ENCODE measurements at places on chromosomes 6 and 20.

DNA sequence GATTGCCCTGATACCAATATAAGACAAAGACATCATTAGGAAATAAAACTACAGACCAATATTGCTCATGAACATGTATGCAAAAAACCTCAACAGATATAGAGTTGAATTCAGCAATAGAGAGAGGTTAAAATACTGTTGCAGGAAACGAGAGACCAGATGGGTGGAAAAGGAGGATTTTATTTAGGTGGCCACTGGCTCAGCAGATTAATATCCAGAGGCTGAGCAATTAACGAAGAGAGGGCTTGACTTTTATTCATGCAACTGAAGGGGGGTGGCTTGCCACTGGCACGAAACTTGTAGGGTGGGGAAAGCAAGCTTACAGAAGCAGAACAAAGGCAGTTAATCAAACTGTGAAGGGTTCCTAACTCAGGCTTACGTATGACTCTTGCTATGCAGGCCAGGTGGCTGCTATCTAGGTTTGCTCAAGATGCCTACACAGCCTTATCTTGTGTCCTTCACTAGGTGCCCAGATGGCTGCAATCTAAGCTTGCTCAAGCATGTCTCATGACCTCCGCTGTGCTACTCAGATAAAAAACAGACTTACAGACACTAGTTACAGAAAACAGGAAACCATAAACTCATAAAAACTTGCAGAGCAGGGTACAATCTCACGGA, 126.4 kb downstream of the MMUT start:
- no peak for DNase-seq

GRCh38 chr6:36033935-36034334, 6.3 kb downstream of the MAPK14 start:
- DNase-seq: no peak

GRCh38 chr6:127192911-127193541, 73.6 kb upstream of the RNF146 start:
- DNase-seq: no peak

- no peak for DNase-seq
Observed at GRCh38 chr20:38277285-38277684, 16.8 kb upstream of the KIAA1755 start.

- DNase-seq: no peak
Observed at GRCh38 chr6:109023356-109023925, 71.2 kb downstream of the SESN1 start.

DNA sequence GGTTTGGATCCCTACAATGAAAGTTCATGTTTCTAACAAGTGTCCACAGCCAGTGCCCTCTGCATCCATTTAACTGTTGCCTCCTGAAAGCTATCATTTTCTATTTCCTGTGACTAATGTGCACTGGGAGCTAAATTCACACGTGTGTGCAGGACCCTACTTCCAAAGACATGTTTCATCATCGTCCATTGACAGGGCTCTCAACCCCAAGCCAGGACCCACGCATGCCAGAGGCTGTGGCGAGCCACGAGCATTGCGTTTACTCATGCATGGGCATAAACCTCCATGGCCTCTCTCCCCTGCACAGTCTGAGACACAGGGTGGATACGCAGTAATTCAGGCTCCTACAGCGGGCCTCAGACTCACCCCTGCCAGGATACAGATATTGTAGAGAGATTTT, 153.2 kb downstream of the MAFB start:
- no peak for DNase-seq

GRCh38 chr6:28205879-28206278, 19.2 kb upstream of the ZSCAN9 start:
- DNase-seq: no peak

- DNase-seq: no peak
Observed at GRCh38 chr6:163490826-163491577, 76.5 kb downstream of the QKI start.

DNA sequence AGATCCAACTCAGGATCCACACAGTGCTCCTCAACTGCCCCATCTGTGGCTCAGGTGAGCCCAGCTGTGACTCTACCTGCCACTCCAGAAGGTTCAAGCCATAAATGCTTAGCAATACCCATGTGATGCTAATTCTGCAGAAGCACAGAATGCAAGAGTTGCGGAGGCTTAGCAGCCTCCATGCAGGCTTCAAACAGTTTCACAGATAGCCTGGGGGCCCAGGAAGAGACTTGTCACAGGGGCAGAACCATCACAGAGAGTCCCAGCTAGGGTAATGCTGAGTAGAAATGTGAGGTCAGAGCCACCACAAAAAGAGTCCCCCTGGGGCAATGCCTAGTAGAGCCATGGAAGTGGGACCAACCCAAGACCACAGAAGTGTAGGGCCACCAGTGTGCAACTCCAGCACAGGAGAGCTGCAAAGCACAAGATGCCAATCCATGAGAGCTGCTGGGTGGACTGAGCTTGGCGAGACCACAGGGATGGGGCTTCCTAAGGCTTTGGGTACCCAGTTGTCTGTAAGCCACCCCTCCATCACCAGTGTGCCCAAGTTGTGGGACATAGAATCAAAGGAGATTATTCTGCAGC, 283.9 kb downstream of the UBE3D start:
- no peak for DNase-seq

- DNase-seq: no peak
Observed at GRCh38 chr20:43744966-43745730, 18.3 kb upstream of the GTSF1L start.

DNA sequence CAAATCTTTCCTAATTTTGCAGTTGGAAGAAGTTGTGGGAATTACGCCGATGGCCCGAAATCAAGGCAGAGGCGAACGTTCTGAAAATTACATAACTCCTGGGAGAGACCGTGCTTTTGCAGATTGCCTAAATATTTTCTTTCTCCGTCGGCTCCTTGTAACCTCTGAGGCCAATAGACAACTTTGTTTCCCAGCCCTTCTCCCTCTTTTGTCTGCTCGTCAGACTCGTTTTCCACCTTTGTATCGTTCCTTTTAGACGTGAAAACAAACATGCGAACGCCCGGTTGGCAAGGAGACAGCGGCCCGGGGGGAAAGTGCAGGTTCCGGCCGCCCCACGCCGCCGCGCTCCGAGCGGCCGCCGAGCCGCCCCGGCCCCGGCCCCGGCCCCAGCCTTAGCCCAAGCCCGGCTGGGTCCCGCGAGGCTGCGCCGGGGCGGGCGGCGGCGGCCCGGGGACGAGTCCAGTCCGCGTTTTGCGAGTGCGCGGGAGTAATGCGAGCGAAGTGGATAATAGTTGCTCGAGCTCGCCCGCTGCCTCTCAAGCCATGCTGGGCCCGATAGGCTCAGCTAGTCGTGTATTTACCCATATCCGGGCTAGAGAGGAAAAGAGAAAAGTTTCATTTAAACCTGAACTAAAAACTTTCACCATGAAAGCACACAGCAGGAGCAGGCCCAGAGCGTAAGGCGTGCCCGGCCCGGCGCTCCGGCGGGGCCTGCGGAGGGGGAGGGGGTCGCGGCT, at the start of gene ARID1B:
Gene ARID1B, plus strand, starts transcription at position 539 of the 737 bp plus-strand sequence. CDS start 303 bp downstream, outside the sequence.
- DNase-seq: peak; percentile 68

DNA sequence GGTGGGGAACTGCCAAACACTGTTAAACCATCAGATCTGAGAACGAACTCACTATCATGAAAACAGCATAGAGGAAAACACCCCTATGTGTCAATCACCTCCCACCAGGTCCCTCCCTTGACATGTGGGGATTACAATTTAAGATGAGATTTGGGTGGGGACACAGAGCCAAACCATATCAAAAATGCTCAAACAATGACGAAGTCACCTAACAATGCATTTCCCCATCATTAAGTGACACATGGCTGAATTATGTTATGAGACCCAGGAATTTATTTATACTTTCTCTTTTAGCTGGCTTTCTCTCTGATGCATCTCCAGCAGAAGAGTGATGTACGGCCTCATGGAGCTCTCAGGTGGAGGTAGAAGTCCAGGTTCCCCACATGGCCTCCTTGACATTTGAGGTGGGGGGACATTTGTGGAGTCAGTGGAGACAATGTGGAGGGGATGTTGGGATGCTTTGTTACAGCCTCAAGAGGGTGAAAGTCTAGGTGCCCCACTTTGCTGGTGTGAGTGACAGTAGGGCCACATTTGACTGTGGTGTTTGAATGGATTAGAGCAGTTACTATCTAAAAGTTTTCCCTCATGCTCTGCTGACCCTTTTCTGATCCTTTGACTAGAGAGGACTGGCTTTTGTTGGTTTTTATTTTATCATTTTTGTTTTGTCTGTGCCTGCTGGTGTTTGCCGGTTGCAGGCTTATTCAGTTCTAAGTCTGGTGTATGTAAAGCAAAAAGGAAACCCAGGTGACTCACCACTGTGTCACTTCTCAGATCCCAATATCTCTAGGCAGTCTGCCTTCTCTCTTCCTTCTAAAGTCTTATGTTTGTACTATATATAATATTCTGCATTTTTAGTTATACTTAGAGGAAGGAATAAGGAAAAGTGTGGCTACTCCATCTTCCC, 18.5 kb upstream of the DCBLD1 start:
- no peak for DNase-seq

Measured in activated T-helper 1 cell treated with anti-CD3 and anti-CD28 coated beads, Interleukin-2, amount 50 U/mL, for 16 hours (primary cell).